SJCRH30 (cell line): ENCODE measurements at places on chromosomes 3 and 15. TPM values are rescaled to one million over a fixed set of nuclear protein-coding genes. Genes with fewer than 3 reads are reported as not detected.
A peak's percentile ranks its signal among the peaks of the same experiment; 100 is the strongest.

- DNase-seq: no peak
- no peak overlapping the region for H3K27ac ChIP-seq
- no peaks in the 10 kb centered on the region for H3K4me1 ChIP-seq
- H3K4me3 ChIP-seq: no peak overlapping the region
- H3K27me3 ChIP-seq: no peaks in the 10 kb centered on the region
Observed at GRCh38 chr3:161393310-161393709, 22.0 kb upstream of the SPTSSB start.

- H3K36me3 ChIP-seq: no peaks in the 10 kb centered on the region
- no peaks in the 10 kb centered on the region for H3K4me1 ChIP-seq
- H3K4me3 ChIP-seq: no peak overlapping the region
- no peak for DNase-seq
- H3K27ac ChIP-seq: no peak overlapping the region
Observed at GRCh38 chr3:154177406-154177805, 56.2 kb downstream of the ARHGEF26 start.

GRCh38 chr15:38685686-38686339, 121.2 kb upstream of the RASGRP1 start:
- no peaks in the 10 kb centered on the region for H3K36me3 ChIP-seq
- peaks cover 3% of the 10 kb centered on the region; the same call in 1 of the 2 replicates for H3K27me3 ChIP-seq
- no peaks in the 10 kb centered on the region for H3K4me1 ChIP-seq
- H3K27ac ChIP-seq: no peak overlapping the region

GRCh38 chr15:42012241-42012640, 8.6 kb downstream of the PLA2G4E start:
- no peak overlapping the region for H3K27ac ChIP-seq
- H3K4me3 ChIP-seq: no peak overlapping the region
- no peaks in the 10 kb centered on the region for H3K36me3 ChIP-seq
- DNase-seq: no peak
- H3K27me3 ChIP-seq: no peaks in the 10 kb centered on the region

DNA sequence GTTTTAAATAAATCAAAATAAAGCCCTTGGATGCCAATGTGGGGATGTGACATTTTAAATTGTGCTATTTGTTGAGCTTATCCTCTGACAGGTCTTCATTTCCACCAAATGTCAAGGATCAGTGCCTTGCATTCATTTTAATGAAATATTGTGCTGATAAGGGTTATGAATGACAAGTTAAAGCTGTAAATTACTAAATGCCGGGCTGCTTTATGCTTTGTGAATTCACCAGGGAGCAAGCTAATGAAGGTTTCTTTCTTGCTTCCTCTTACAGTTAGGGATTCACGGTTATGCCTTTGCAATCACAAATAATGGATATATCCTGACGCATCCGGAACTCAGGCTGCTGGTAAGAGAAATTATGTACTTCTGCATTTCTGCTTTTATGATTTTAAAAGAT, 81.7 kb downstream of the LRTM1 start:
- H3K4me1 ChIP-seq: no peaks in the 10 kb centered on the region
- no peak for DNase-seq
- H3K27me3 ChIP-seq: no peaks in the 10 kb centered on the region
- H3K36me3 ChIP-seq: no peaks in the 10 kb centered on the region
- H3K27ac ChIP-seq: no peak overlapping the region

GRCh38 chr3:35773417-35773816, 134.1 kb downstream of the ARPP21 start:
- no peak for DNase-seq
- peaks cover 6% of the 10 kb centered on the region for H3K4me1 ChIP-seq
- no peak overlapping the region for H3K4me3 ChIP-seq
- H3K36me3 ChIP-seq: no peaks in the 10 kb centered on the region
- no peak overlapping the region for H3K27ac ChIP-seq

DNA sequence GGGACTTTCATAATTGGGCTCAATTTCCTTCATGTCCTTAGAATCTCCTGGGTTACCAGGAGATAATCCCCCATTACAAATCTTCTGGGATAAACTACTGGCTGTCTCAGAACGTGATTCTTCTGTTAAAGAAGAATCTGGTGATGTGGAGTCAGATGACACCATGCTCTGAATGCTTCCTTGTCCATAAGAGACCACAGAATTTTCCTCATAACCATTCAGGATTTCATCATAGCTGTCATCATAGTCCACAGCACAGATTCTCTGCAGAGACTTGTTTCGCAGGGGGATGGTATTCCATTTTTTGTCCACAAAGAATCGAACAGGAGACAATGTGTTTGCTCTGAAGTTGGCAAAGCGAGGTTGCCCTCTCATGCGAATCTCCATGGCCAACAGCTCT, 109.8 kb upstream of the TSPAN3 start:
- H3K4me1 ChIP-seq: no peaks in the 10 kb centered on the region
- no peak overlapping the region for H3K27ac ChIP-seq
- no peaks in the 10 kb centered on the region for H3K27me3 ChIP-seq
- no peak for DNase-seq

DNA sequence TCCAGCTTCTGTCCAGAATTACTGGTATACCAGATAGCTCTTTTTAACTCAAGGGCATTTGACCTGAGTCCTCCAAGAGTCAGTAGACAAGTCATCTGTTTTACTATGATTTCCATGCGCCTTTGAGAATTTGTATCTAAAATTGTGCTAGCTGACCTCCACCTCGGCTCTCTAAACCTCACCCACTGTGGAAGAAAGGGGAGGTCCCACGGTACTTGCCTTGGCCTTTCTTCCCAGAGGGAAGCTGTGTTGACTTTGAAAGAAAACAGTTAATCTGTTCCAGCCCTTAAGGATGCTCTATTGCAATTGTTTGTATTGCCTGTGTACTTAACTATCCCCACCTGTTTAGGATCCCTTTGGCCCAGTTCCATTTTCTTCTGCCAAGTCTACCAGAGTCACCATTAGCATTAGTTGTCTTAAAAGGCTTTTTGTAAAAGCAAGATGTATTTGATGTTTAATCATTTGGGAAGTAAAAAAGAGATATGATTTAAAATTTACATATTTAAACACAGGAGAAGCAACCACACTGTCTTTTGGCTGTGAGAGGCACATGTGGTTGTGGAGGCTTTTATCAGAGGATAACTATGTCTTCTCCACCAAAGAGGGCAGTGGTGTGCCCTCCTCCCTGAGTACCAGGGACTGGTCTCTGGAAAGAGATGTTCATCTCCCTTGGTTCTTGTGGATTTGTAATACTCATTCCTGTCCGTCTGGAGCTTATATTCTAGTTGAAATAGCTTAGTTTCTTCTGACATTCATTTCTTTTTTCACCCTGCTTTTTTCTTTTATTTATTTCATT, 88.8 kb downstream of the CRTC3 start:
- no peaks in the 10 kb centered on the region; the same call in none of the 2 replicates for H3K36me3 ChIP-seq
- H3K4me1 ChIP-seq: no peaks in the 10 kb centered on the region
- H3K4me3 ChIP-seq: no peak overlapping the region
- H3K27me3 ChIP-seq: no peaks in the 10 kb centered on the region

HGD gene
- 0.18 TPM in 1 of 2 replicates, not detected in the other for total RNA-seq

SKOR1 gene
- total RNA-seq: 3.1 and 4.5 TPM in 2 replicates

GRCh38 chr3:86162521-86162920, 828.4 kb downstream of the VGLL3 start:
- H3K27me3 ChIP-seq: no peaks in the 10 kb centered on the region
- no peak overlapping the region for H3K27ac ChIP-seq

DNA sequence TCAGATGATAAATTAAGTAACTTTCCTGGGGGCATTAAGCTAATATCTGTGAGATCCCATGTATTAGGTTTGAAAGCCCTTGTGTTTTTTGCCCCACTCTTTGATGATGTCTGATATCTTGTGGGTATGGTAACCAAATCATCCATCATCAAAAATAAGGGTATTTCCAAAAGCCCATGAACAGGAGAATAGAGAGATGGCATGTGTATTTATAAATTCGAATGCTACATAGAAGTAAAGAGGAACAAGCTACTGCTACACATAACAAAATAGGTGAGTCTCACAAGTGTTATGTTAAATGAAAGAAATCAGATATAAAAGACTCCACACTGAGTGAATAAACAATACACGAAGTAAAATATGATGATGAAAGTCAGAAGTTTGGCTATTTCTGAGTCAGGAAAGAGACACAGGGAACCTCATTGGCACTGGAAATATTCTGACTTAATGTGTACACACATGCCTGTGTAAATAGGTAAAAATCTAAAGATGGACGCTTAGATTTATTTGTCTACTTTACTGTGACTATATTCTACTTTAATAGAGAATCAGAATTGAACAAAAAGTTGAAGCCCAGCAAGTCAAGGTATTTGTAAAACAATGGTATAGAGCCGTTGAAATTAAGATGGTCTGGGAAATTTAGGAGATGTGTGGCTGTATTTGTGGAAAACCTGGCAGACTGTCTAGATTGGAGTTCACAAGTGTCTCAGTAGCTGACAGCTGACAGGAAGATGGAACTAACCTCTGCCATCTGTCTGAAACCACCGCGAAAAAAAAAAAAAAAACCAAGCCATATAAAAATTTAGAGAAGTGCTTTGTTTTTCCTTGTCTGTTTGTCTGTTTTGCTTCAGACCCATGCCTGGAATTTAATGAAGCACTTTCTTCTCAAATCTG, 111.0 kb upstream of the TGFBR2 start:
- peaks cover 21% of the 10 kb centered on the region for H3K4me1 ChIP-seq
- no peaks in the 10 kb centered on the region for H3K27me3 ChIP-seq
- H3K27ac ChIP-seq: peak overlapping the region; percentile 95
- peak; percentile 45 for DNase-seq
- H3K4me3 ChIP-seq: peak overlapping the region; percentile 46

CLEC3B gene
- total RNA-seq: not detected in 2 replicates

MED12L gene
- total RNA-seq: not detected in 2 replicates

DNA sequence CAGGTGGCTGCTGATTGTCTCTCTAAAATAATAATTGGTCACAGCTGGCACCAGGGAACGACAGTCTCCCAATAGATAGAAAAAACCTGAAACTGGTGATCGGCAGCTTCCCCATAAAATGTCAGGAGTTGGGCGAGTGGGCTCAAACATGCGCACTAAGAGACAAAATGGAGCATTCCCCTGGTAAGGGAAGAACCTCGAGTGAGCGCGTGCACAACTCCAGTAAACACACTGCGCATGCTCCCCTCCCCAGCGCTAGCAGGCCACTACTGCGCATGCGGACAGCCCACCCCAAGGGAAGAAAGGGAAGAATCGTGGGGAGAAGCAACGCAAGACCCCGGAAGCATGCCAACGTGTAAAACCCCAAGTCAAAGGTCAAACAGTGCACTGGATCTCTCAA, 7.7 kb upstream of the STARD5 start:
- H3K4me3 ChIP-seq: no peak overlapping the region
- no peak overlapping the region for H3K27ac ChIP-seq
- no peaks in the 10 kb centered on the region for H3K36me3 ChIP-seq
- no peak for DNase-seq
- no peaks in the 10 kb centered on the region for H3K4me1 ChIP-seq

- no peak overlapping the region for H3K27ac ChIP-seq
- no peaks in the 10 kb centered on the region for H3K36me3 ChIP-seq
- H3K4me3 ChIP-seq: no peak overlapping the region
- no peak for DNase-seq
- 0 out of 2 replicates have a peak, but pooled peaks cover 3% of the 10 kb centered on the region for H3K27me3 ChIP-seq
Observed at GRCh38 chr15:83769411-83769999, 115.6 kb downstream of the ADAMTSL3 start.

TOPAZ1 gene
- total RNA-seq: 0.10 and 0.12 TPM in 2 replicates

DNA sequence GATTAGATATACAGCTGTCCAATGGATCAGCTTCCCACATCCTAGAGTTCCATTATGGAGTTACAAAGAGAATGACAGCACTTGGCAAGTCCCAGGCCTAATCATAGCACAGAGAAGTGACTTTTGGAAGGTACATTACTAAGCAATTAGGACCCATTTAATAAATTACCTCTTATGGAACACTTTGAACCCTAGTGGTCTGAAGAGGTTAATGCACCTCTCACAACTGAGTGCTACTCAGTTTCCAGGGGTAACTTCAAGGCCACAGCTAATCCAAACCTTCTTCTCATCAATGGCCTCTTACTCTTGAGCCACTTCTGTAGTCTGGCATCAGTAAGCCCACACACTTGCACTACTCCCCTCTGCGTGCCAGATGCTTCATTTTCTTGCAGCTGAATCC, 34.9 kb upstream of the MEIS2 start:
- H3K36me3 ChIP-seq: no peaks in the 10 kb centered on the region
- H3K27me3 ChIP-seq: no peaks in the 10 kb centered on the region
- peak; percentile 37 for DNase-seq
- no peak overlapping the region for H3K4me3 ChIP-seq
- H3K27ac ChIP-seq: no peak overlapping the region

DET1 gene
- total RNA-seq: 7.7 and 8.2 TPM in 2 replicates

CHRD gene
- 8.2 and 9.0 TPM in 2 replicates for total RNA-seq
